Neural crest cell (in vitro differentiated cells): ENCODE measurements at places on chromosomes 2 and 18.

- no peak for DNase-seq
These were observed 106.2 kb downstream of the BCL2 start for GRCh38 chr18:63213331-63213900.

GRCh38 chr2:9760902-9761228, 82.4 kb upstream of the TAF1B start:
- DNase-seq, result no peak

GRCh38 chr2:10977621-10978020, 65.9 kb downstream of the KCNF1 start:
- no peak for DNase-seq

GRCh38 chr2:7084601-7085000, 167.4 kb downstream of the RNF144A start:
- no peak for DNase-seq

- no peak for DNase-seq
These were observed 72.9 kb upstream of the SCG2 start for GRCh38 chr2:223674998-223675609.

GRCh38 chr2:198930170-198930569, 527.6 kb downstream of the SATB2 start:
- DNase-seq, result no peak

DNA sequence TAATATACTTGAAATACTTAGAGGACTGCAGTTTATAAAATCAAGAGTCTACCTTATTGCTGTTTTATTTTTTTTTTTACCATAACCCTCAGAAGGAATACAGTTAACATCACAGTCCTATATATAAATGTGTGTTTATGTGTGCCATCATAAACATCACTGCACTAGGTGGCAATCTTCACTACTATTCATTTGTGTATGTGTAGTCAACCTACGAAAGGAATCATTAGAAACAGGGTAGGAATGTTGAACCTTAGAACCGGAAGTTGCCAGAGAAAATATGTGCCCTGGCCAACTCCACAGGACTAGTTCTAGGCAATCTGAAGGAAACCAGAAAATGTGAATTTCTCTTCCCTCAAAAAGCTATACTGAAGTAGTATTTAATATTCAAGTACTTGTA, 3.4 kb downstream of the GEN1 start:
- no peak for DNase-seq

- no peak for DNase-seq
These were observed 47.2 kb upstream of the STON1 start for GRCh38 chr2:48482769-48483168.

- no peak for DNase-seq
These were observed 508.8 kb downstream of the ZEB2 start for GRCh38 chr2:144011098-144011497.

DNA sequence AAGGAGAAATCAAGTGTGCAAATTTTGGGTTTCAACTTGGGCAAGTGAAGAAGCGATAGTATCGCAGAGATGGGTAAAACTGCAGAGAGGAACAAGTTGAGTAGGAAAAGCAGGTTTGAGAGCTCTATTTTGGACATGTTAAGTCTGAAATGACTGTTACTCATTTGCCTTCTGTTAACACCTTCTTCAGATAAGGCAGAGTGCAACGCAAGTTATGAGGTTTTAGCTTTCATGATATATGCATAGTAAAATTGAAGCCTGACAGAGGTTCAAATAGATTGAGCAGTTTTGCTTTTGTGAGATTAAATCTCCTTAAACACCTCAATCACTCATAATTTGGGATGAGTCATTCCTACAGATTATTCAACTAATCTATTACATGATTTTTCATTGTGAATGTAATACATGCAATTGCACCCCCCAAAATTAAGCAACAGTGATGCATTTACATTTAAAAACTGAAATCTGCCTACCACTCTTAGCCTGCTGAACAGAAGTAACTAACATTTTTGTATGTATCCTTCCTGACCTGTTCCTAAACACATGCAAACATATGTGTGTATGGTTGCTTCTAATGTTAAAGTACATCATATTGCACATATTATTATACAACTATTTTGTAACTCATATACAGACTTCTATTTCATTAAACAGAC, 575.4 kb downstream of the ARHGAP15 start:
- DNase-seq, result no peak

- no peak for DNase-seq
These were observed 35.2 kb downstream of the KIF1A start for GRCh38 chr2:240784629-240785423.

DNA sequence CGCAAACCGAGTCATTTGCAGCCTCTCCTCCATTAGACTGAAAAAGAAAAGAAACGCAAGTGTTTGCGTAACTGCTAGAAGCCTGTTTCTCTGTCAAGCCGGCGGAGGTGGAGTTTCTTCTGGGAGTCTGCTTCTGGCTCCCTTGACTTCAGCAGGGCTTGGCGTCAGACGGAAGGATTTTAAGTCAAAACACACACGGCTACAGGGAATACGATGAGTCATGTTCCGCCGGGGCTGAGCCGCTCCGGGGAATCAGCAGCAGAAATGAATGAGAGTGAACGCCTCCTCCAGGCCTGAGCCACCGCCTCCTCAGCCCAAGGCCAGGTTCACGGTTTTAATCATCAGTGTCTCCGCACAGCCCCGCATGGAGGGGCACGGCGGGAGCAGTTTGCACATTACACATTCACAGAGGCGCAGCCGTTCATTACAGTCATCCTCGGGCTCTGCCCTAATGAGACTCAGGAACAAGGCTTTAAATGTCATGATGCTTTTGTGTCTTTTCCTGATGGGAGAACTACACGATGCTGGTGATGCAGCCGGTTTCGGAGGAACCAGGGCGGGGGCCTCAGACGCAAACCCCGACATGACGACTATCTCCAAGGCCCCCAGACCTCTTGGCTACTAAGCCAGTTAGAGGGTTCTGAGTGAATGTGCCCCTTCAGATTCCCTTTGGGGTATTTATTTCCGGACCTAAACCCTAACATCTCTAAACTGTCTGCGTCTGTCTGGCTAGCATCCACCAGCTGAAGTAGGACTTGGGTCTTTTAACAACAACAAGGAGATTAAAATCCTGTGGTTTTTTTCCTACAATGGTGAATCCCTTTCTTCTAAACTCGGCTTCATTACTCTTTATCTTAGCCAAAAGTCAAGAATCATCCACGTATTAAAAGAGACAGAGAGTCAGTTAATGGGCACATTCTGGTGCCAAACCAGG, 11.1 kb upstream of the SCG2 start:
- peak; percentile 36 for DNase-seq

- DNase-seq, result no peak
These were observed 64.3 kb upstream of the TTN start for GRCh38 chr2:178871536-178871935.

GRCh38 chr2:190325588-190325987, 6.0 kb upstream of the HIBCH start:
- DNase-seq, result no peak

DNA sequence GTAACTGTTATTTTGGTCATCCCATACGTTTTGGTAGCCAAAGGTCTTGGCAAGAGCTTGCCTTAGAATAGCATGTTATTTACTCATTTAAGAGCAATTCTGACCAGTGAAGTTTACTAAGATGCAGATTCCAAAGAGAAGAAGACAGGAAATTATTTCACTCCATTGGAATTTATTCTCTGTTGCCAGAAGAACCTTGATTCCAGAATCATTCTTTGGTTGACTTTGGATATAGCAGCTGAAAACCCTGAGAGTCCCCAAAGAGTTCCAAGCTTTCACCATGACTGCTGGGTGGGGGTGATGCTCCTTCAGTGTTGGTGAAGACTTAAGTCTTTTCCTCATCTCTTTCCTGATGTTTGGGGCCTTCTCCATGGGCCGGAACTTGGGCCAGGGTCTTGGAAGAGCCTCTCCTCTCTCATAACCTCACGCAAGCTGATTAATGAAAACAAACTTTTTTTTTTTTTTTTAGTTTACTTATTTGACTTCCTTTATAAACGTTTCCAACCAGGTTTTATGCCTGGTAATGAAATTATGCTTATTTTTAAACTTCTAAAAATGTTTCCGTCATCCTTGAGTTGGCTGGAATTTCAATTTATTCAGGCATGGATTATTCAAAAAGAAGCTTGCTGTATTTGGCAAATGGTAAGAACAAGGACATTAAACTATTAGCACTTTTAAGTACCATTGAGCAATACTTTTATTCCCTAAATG, 192.0 kb downstream of the MTX2 start:
- no peak for DNase-seq

- DNase-seq, result no peak
These were observed 393.1 kb upstream of the KLHL29 start for GRCh38 chr2:22991844-22992243.

DNA sequence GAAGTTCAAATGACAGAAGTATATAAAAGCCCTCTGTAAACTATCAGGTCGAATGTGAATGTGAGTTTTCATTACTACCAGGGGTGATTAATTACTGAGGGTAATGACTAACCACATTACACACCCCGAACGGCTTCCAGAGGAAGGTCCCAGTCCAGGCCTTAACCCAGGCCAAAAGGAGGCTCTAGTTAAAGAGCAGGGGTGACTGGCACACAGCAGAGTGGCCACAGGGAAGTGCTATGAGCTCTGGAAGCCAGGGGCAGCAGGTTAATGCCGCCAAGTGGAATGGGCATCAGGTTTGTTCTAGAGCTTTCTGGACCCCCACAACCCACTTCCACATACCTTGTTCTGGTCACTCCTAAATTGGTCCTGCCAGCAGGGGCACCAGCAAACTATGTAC, 87.7 kb downstream of the BCL11A start:
- no peak for DNase-seq

GRCh38 chr2:33110461-33110860, 163.7 kb downstream of the LTBP1 start:
- no peak for DNase-seq

DNA sequence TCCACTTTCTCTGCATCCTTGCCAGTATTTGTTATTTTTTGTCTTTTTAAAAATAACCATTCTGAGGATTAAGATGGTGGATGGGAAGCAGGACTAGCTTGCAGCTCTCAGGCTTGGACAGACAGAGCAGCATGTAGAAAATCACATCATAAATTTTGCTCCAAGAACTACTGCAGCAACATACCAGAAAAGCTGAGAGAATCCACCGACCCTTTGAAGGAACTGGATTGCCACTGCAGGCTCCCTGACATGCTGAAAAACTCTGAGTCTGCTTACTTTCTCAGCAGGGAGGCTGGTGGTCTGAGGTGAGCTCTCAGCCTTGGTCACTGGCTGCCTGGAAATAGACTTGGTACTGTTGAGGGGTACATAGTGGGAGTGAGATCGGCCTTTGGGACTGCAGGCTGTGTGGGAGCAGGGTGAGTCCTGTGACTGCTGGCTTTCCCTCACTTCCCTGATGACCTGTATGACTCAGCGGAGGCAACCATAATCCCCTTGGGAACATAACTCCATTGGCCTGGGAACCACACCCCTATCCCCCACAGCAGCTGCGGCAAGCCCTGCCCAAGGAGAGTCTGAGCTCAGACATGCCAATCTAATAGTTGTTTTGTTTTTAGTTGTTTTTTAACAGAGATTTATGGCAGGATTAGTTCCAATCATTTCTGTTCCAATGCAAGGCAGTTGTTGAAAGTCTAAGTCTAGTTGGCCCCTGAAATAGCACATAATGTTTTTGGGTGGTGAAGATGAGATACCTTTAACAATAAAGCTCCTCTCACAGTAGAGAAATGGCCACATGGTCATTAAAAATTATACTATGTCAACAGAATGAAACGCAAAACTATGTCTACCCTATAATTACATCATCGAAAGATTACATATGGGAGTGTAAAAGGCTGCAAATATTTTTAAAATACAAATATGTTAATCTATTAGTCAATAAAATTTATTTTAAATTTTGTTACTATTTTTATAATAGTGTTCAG, 414.2 kb upstream of the CHAC2 start:
- no peak for DNase-seq

- peak; percentile 40 for DNase-seq
These were observed at the start of gene ZNF516 for GRCh38 chr18:76495006-76495370. Gene ZNF516, minus strand, starts transcription at chr18:76495242. Its CDS starts 52,188 bp downstream, at chr18:76443054.

DNA sequence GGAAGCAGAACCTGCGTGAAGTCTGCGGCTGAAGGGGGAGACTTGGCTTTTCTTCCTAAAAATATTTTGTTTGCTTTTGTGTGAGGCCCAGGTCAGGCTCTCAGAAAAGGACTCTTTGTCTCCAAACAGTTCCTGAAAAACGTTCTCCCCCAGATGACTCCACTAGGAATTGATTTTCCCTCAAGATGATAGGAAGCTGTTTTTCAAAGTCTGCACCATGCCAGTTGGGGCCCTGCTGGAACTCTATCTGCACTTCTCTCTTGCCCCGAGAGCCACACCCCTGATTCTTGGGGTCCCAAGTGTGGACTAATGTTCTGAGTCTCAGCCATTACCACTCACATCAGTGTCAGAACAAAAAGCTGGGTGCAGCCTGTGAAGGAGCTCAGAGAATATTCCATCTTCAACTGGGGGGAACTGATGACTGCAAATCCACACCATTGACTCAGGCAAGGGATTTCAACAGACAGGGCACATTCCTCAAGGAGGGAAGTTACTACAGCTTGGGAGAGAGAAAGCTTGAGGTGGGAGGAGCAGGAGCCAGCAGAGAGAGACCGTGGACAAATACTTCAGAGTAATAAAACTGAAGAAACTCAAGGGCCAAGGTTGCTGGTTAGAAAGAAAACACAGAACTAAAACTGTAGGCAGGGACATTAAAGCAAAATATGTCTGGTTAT, 768.3 kb downstream of the RNF144A start:
- DNase-seq, result no peak

GRCh38 chr2:241862093-241862492, 3.4 kb upstream of the PDCD1 start:
- DNase-seq, result no peak

- DNase-seq, result no peak
These were observed 485.2 kb downstream of the TRIB2 start for GRCh38 chr2:13201924-13202323.

- no peak for DNase-seq
These were observed 735.2 kb downstream of the MBD2 start for GRCh38 chr18:53489266-53489665.

GRCh38 chr2:119257198-119257597, 33.6 kb downstream of the STEAP3 start:
- no peak for DNase-seq

GRCh38 chr2:82320296-82320695, 2015.7 kb upstream of the LRRTM1 start:
- DNase-seq, result no peak

GRCh38 chr2:224650815-224651439, 65.2 kb downstream of the CCDC195 start:
- DNase-seq, result peak; percentile 4

DNA sequence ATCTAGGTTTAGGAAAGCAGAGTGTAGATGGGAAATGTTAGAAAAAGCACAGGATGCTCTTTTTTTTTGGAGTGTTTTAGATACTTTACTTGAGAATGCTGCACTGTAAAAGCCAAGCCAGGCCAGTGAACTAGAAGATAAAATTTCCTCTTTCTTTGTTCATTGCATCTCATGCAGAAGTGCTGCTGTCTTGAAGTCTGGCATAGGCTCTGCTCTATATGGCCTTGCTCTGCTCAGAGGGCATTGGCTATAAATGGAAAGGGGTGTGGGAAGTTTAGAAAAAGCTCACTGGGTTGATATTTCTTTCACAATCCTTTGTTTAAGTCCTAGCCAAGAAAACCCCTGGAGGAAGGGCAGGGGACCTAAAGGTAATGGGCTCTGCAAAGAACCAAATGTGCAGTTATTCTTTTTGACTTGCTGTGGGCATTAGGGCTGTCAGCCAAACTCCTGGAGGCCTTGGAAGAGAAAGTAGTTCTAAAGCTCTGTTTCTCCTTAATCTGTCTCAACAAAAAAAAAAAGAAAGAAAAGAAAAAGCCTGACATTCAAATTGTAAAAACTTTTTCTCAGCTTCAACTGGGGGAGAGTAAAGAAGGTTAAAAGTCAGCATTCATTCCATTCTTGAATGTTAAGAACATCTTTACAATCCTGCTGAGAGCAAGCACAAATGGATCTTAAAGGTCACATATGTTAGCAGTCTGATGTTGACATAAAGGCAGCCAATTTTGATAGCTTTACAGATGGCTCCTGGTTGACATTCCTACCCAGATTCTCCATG, 338.3 kb downstream of the GULP1 start:
- DNase-seq, result no peak
